Right forelimb (tissue), 1 donor: ENCODE measurements at places on chromosomes 1 and 21.

- DNase-seq, result no peak
These were observed 51.3 kb upstream of the PRELP start for GRCh38 chr1:203424285-203424684.

- DNase-seq, result peak; percentile 67
These were observed 953 bp upstream of the NDUFS2 start for GRCh38 chr1:161200992-161201835.

GRCh38 chr1:208243967-208244916, at the start of gene PLXNA2:
Gene PLXNA2, minus strand, starts transcription at chr1:208244384. Its CDS starts 26,462 bp downstream, at chr1:208217922.
- peak; percentile 82 for DNase-seq

DNA sequence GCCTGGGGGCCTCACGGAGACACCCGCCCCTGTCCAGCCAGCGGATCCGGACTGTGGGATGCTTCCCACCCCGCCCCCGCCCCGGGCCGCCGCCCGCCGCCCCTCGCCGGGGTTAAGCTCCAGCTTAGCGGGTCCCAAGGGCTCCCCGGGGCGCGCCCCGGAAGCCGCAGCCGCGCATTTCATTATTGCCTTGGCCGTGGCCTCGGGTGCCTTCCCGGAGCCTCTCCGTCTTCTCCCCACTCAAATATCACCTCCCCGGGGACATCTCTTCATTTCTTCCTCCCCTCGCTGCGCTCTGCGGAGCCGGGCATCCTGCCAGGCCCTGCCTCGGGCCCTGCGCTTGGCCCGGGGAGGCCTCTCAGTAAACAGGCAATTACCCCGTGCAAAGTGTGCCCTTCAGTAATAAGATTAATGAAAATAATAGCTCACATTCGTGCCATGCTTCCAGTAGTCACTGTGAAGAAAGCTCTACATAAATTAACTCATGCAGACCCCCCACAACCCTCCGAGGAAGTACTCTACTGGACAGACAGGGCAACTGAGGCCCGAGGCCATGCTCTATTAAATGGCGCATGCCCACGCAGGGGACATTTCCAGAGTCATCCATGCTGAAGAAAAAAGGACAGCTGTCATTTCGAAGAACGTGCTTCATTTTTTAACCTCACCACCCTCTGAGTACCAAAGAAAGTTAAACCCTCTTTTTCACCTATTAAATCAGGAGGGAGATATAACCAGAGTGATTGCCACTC, 49.9 kb upstream of the LAPTM5 start:
- DNase-seq, result no peak

DNA sequence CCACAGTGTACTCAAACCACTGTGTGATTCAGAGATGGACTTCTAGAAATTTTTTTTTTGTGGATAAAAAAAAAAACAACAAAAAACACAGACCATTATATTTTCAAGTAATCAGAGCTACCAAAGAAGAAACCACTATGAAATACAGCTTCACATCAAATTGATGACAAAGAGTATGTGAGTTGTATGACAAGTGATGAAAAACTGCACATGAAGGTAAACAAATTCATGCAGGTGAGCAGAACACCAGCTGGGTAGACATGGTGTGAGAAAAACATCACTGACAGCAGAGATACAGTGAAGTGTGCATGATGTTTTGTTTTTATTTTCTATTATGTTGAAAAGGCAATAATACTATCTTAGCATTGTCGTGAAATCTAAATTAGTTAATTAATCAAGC, 8.0 kb upstream of the PTPRC start:
- no peak for DNase-seq

- DNase-seq, result no peak
These were observed 369.1 kb downstream of the SIPA1L2 start for GRCh38 chr1:232260861-232261260.

GRCh38 chr1:88401313-88401712, 282.8 kb upstream of the PKN2 start:
- no peak for DNase-seq

GRCh38 chr1:47951545-47952235, 45.5 kb downstream of the TRABD2B start:
- DNase-seq, result no peak

GRCh38 chr1:233605205-233605604, 8.7 kb upstream of the KCNK1 start:
- no peak for DNase-seq

DNA sequence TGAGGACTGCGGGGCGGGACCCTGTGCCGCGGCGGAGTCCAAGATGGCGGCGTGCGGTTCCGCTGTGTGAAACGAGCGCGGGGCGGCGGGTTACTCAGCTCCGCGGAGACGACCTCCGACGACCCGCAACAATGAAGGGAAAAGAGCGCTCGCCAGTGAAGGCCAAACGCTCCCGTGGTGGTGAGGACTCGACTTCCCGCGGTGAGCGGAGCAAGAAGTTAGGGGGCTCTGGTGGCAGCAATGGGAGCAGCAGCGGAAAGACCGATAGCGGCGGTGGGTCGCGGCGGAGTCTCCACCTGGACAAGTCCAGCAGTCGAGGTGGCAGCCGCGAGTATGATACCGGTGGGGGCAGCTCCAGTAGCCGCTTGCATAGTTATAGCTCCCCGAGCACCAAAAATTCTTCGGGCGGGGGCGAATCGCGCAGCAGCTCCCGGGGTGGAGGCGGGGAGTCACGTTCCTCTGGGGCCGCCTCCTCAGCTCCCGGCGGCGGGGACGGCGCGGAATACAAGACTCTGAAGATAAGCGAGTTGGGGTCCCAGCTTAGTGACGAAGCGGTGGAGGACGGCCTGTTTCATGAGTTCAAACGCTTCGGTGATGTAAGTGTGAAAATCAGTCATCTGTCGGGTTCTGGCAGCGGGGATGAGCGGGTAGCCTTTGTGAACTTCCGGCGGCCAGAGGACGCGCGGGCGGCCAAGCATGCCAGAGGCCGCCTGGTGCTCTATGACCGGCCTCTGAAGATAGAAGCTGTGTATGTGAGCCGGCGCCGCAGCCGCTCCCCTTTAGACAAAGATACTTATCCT, 430 bp downstream of the RBM15 start:
- no peak for DNase-seq

- no peak for DNase-seq
These were observed 103.4 kb downstream of the HLX start for GRCh38 chr1:220982686-220983085.

DNA sequence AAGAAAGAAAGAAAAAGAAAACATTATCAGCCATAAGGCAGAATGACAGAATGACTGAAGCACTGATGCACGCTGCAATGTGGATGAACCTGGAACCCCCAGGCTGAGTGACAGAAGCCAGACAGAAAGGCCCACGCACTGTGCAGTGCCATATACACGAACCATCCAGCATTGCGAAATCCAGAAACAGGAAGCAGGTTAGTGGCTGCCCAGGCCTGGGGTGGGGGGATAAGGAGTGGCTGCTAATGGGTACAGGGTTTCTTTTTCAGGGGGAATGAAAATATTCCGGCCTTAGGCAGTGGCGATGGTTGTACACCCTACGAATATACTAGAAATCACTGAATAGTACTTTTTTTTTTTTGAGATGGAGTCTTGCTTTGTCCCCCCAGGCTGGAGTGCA, 57.0 kb downstream of the CHD5 start:
- DNase-seq, result no peak

- DNase-seq, result no peak
These were observed 625 bp upstream of the DARS2 start for GRCh38 chr1:173823781-173824314.

DNA sequence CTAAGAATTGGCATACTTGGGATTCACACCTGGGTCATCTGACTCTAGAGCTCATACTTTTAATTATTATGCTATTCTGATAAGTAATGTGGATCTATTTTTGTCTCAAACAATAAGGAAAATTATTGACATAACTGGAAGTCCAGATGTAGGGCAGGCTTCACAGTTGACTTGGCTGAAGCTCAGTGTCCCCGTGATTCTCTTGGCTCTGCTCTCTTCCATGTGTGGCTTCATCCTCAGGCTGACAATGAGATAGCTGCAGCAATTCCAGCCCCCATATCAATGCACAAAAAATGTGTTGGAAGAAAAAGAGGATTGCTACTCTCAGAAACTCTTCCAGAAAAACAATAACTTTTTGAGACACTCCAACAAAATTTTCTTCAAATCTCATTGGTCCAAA, 23.8 kb downstream of the HSD11B1 start:
- no peak for DNase-seq

DNA sequence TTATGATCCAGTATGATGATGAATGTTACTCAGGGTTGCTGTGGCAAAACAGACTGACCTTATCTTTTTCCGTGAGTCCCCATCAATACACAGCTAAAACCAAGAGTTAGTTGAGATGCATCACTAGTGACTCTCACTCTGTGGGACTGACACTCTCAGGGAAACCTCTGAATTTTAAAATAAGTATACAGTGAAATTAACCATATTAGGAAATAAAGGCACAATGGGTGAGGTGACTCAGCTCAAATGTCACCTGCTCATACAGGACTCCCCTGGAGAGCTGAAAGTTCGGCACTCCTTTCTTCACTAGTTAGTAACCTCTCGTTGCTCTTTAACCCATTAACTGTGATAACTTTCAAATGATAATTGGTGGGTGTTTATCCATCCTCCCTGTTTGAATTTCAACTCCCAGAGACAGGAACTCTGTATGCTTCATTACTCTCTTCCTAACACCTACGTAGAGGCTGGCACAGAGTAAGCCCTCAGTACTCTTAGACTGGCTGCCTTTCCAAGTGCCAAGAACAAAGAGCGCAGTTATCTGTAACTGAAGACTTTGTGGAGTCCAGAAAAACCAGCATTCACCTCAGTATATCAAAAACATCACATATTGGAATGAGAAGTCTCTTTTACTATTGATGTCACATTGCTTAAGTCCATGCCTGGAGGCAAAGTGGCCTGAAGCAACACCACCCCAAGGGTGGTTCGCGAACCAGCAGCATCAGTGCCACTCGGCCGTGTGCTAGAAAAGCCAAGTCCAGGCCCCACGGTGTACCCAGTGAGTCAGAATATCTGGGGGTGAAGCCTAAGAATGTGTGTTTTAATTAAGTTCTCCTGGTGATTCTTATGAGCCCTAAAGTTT, 91.1 kb downstream of the NIBAN1 start:
- no peak for DNase-seq

DNA sequence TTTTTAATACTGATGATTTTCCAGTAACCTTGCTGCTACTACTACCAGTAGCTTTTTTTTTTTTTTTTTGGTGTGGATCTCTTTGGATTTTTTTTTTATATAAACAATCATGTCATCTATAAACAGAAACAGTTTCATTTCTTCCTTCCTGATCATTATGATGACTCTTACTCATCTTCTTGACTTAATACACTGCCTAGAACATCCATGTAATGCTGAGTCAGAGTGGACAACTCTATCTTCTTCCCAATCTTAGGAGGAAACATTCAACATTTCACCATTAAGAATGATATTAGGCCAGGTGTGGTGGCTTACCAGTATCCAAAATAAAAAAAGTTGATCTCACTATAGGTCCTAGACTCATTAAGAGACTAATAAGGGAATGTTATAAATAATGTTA, 69.1 kb downstream of the RUSC1 start:
- DNase-seq, result no peak

- DNase-seq, result no peak
These were observed 6.4 kb upstream of the CGN start for GRCh38 chr1:151504759-151505158.

- DNase-seq, result peak; percentile 54
These were observed 1.1 kb downstream of the SERBP1 start for GRCh38 chr1:67429011-67429527.

DNA sequence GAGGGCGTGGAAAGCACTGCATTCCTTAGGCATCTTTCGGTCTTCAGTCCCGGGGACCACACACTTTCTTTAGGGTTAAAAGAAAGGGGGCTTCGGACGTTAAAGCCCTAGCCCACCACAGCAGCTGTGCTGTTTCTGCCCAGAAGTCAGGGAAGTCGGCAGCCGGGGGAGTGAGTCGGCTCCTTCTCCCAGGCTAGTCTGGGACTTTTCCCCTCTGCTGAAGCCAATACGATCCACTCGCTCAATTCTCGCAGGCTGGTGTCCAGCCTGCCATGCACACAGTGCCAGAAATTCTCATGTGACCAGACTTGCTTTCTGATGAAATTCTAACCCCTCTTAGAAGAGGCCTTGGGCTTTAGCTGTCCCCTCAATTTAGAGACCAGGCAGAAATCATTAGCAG, 67.7 kb downstream of the BCAR3 start:
- peak; percentile 72 for DNase-seq

- no peak for DNase-seq
These were observed 5.7 kb upstream of the ZDHHC18 start for GRCh38 chr1:26820784-26821269.
